ENCODE measurements at places on chromosomes 11 and 22.

DNA sequence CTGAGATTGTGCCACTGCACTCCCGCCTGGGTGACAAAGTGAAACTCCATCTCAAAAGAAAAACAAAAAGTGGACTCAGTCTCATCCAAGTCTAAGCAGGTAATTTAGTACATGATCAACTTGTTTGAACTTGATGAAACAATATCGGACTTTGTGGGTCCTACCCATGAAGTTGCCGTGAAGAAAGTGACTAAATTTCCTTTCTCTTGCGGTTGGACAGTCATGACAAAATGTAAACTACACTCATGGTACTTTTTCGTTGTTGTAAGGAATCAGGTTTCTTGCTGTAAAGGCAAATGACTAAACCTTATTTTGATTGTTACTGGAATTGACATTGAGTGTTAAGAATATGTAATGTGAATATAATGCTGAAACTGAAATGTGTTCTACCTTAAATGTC is 164.5 kb upstream of the PLET1 start:
- no peak for DNase-seq

DNA sequence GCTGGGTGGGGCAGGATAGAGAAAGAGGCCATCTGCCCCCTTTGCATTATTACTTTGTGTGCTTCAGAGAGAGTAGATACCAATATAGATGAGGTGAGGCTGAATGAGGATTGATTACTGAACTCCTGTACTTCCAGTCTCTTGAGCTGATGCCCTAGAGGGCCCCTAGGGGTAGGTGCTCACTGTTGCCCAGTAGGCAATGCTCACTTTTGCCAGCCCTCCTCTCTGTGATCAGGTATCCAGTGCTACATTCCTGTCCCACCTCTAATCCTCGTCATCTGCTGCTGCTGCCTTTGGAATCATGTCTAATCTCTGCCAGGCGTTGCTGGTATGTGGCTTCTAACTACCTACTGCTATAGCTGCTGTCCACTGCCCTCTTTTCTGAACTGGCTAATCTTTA is 57.2 kb downstream of the CCDC83 start:
- DNase-seq = no peak

GRCh38 chr22:23675502-23676415 is 15.1 kb upstream of the RGL4 start:
- DNase-seq = no peak

DNA sequence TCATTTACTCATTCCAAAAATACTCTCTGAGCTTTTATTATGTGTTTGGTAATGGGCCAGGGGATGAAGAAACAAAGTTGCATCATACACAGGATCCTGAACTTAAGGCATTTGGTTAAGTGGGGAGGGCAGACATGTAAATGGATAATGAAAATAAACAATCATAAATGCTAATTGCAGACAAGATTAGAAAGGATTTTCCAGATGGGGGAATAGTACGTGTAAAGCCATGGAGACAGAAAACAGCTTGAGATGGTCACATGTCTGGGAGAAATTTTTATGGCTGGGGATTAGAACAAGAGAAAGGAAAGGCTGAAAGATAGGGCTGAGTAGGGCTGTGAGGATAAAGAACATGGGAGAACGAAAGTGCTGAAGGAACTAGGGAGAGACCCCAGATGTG is 534.3 kb upstream of the LARGE1 start:
- no peak for DNase-seq

GRCh38 chr11:119990309-119991021 is 147.4 kb downstream of the TRIM29 start:
- DNase-seq = no peak
